ENCODE measurements at places on chromosomes 11 and 22.

DNA sequence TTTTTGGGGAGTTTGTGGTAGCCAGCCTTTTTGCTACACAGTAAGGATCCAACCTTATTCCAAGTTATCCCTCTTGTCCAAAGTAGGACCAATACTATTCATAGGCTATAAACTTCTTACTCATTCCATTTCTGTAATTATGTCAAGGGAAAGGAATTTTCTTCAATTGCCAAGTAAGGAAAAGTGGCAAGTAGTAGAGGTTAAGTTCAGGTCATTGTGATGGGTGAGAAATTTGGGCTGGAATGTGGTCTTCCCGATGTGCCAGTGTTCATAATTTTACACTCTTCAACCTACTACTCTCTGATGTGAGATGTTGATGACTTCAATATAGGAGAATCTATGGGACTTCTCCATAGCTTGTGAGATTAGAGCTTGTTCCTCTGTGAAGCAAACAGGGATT is 648.8 kb downstream of the METTL15 start:
- H3K27me3 ChIP-seq = no peaks in the 10 kb centered on the region
- no peak overlapping the region for H3K27ac ChIP-seq
- no peaks in the 10 kb centered on the region for H3K36me3 ChIP-seq
- H3K4me1 ChIP-seq = no peaks in the 10 kb centered on the region
- no peak overlapping the region for H3K4me3 ChIP-seq

- H3K4me3 ChIP-seq = no peak overlapping the region
- no peaks in the 10 kb centered on the region for H3K36me3 ChIP-seq
- DNase-seq = no peak
- H3K27me3 ChIP-seq = no peaks in the 10 kb centered on the region
- no peaks in the 10 kb centered on the region for H3K4me1 ChIP-seq
These were observed 380.3 kb downstream of the AASDHPPT start for GRCh38 chr11:106457727-106458126.

DNA sequence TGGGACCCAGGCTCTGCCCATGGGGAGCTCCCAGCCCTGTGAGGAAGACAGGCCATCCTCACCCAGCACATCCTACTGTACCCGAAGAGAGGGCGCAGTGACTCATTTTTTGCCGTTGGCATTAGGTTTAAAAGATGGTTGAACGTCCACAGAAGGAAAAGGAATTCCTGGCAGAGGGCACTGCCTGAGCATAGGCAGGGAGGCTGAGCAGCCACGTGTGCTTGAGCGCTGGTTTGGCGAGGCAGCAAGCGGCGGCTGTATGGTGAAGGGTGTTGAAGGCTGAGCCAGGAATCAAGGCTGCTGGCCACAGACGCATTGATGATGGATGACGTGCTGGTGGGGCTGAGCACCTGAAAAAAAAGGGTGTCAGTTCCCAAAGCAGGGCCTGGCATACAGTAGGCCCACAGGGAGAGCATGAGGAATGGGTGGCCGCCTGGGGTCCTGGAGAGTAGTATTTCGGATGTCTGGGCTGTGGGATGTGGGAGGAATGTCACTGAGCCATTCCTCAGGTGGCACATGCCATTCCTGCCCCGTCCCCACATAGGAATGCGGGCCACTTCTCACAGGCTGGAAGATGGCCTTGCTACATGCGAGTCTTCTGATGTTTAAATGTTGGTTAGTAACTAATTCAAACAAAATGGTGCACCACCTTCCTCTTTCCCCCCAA is 112.5 kb downstream of the KIAA1671 start:
- H3K4me3 ChIP-seq = no peak overlapping the region
- no peaks in the 10 kb centered on the region for H3K36me3 ChIP-seq
- H3K27me3 ChIP-seq = no peaks in the 10 kb centered on the region
- DNase-seq = no peak
- no peak overlapping the region for H3K27ac ChIP-seq

GRCh38 chr11:113263458-113264259 is 50.7 kb upstream of the TTC12 start:
- no peak overlapping the region for H3K4me3 ChIP-seq
- no peak overlapping the region for H3K27ac ChIP-seq
- H3K36me3 ChIP-seq = no peaks in the 10 kb centered on the region
- DNase-seq = no peak

DNA sequence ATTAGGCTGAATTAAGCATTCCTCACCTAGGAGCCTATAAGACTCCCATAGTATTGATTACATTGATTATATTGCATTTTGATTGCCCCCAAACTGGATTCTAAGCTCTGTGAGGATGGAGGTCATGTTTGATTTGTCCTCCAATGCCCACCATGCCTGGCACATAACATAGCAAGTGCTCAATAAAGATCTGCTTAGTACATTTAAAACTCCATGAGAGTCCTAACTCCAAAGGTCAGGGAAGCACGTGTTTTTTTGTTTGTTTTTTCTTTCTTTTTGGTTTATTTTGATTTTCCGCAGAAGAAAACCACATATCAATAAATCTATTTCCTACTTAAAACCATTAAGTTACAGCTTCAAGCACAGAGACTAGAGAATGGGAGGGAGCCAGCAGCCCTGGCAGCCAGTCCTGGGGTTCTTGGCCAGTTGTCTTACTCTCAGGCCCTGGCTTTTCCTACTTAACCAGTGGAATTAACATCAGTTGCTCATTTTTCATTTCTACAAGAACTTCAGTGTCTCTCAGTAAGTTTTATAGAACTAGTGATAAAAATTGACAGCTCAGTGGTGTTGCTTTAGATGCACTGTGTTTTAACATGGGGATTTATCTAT is 429.9 kb upstream of the CCDC90B start:
- H3K27me3 ChIP-seq = peaks cover 6% of the 10 kb centered on the region
- no peak overlapping the region for H3K27ac ChIP-seq
- no peak for DNase-seq

DNA sequence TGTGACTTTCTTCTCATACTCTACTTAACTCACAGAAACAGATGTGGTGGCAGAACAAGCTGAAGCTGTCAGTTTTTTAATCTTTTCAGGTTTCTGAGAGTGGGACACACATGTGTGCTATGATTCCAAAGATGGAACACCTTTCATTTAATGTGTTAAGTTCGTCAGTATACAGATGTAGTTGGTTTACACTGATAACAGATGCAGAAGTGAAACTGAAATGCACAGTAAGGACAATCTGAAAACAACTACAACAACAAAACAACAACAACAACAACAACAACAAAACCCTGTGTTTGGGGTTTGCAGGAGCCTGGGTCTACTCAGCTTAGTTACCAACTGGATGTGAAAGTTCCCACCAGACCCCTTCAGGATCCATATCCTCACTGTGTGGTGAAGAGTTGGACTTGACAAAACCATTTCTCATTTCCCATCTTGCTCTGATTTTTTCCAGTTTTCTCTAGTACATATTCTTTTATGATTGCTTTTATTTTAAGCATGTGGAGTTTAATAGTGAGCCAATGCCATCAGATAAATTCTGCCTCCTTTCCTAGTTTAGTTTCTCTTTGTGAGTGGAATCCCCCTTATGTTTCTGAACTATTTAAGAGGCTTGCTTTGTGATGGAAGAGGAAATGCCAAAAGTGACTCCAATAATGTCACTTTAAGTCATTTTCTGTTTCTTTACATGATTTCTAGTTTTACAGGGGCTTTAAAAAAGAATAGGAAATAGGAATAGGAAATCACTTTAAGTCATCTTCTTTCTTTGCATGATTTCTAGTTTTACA is 47.8 kb downstream of the ARHGAP42 start:
- no peak overlapping the region for H3K4me3 ChIP-seq
- no peak overlapping the region for H3K27ac ChIP-seq
- no peak for DNase-seq
- H3K36me3 ChIP-seq = no peaks in the 10 kb centered on the region
- H3K4me1 ChIP-seq = peaks cover 12% of the 10 kb centered on the region

GRCh38 chr11:102241026-102241425 is 76.3 kb upstream of the BIRC3 start:
- H3K27ac ChIP-seq = no peak overlapping the region
- DNase-seq = no peak
- no peaks in the 10 kb centered on the region for H3K27me3 ChIP-seq
- H3K4me3 ChIP-seq = no peak overlapping the region

GRCh38 chr11:37184326-37184725 is 586.3 kb upstream of the RAG2 start:
- no peak overlapping the region for H3K27ac ChIP-seq
- H3K36me3 ChIP-seq = no peaks in the 10 kb centered on the region
- H3K4me3 ChIP-seq = no peak overlapping the region
- no peaks in the 10 kb centered on the region for H3K27me3 ChIP-seq
- no peak for DNase-seq

Data from HCT116 (cell line).